ENCODE measurements at places on chromosomes 5 and 9.

GRCh38 chr5:160274483-160274931 is 37.9 kb downstream of the CCNJL start:
- no peak for DNase-seq

- DNase-seq: no peak
These were observed 63.1 kb downstream of the PPP2R2B start for GRCh38 chr5:146815411-146815810.

GRCh38 chr9:125634040-125634717 is 72.8 kb downstream of the MAPKAP1 start:
- DNase-seq: no peak

DNA sequence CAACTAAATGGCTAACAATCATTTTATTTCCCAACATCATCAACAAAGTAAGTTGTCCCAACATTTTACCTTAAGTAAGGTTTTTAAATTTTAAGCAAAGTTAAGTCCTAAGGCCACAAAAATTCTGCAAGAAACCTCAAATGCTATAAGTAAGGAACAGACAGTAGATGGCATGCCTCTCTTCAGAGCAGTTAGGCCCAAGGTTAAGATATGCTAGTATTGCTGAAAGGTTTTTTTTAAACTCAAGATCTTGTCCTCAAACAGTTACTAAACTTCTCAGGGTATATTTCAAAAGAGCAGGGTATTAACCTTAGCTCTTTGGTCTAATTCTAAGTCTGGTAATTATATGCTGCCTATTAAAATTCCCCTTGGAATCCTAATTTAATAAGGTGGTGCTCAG is 35.1 kb downstream of the PJA2 start:
- DNase-seq: peak; percentile 11

GRCh38 chr5:35634326-35634725 is 16.7 kb downstream of the SPEF2 start:
- no peak for DNase-seq

- no peak for DNase-seq
These were observed 2.7 kb upstream of the PLGRKT start for GRCh38 chr9:5440426-5440825.

GRCh38 chr9:115211413-115212124 is 93.6 kb upstream of the TNC start:
- DNase-seq: peak; percentile 85

DNA sequence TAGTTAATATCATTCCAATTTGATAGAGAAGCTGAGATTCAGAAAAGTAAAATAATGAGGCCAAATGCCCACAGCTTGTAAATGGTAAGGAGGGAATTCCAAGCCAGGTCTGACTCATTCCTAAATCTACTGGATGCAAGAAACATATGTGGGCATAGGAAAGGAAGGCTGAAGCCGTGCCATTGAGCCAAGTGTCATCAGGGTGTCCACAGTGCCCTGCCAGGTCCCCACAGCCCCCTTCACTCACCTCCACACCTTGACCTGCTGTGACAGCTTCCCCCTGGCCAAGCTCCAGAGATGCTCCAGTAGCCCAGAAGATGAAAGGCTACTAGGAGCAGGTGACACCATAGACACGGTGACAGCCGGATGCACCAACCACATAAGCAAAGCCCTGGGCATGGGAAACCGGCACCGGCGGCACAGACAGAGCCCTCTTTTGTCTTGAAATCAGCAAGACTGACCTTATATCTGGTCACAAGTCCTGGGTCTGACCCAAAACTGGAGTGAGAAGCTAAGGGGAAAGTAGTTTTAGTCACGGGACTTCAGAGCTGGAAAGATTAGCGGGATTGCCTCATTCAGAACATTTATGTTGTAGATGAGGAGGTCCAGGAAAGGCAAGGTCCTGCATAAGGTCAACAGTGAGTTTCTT is 20.1 kb upstream of the FAT2 start:
- no peak for DNase-seq

DNA sequence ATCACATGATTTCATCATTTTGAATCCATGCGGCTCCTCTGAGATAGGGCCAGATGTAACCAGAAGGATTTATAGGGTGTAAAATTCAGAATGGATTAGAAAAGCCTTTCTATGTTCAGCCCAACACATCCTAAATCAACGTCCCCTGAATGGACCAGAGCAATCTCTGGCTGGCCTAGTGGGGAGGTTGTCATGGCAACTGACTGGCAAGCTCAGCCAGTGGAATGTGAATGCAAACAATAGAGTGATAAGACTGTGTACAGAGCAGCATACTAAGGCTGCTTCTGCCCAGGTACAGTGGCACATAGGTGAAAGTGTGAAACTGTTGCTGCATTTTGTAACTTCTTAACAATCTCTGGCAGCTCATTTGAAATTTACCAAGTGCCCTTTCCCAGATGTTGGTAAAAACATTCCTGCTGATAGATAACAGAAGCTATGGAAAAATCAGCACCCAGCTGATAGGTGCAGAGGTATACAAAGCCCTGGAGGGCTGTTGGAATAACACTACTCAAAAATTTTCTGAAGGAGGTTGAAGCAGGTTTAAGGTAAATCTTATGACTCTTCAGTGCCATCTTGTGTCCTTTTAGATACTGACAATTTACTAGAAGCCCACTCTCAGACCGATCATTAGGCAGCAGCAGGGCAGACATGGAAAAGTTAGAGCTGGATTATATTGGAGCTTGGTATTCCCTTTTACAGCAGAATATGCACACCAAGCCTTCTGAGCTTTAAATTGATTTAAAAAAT is 267.2 kb downstream of the RAB3C start:
- DNase-seq: peak; percentile 72

GRCh38 chr9:132879457-132880323 is 992 bp downstream of the SPACA9 start:
- DNase-seq: peak; percentile 10

Data from OCI-M1 (cell line).